ENCODE measurements at places on chromosomes 3 and 15.

GRCh38 chr3:178551916-178552321 lies 15.7 kb downstream of the KCNMB2 start:
- DNase-seq = no peak

DNA sequence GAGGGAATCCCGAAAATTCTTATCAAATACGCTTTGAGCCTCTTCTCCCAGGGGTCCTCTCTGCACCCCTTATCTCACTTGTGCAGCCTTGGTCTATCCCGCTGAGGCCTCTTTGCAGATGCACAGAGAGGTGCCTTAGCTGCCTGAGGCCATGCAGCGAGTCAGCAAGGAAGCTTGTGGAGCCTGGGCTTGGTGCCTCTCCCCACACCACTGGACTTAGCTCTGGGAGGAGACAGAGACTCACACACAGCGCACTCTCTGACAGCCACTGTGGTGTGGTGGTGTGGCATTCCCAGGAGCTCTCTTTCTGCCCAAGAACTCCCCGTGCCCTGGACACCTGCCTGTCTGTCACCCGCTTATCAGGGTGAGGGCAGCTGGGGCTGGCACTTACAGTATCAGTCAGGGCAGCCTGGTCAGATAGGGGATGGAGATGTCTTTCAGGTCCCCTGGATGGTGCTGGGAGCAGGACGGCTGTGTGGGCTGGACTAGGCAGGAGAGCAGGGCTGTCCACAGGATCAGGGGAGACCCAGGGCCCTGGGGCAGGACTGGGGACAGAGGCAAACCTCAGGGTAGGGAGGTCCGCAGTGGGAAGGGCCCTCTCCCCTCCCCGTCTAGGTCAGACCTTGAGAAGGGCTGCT lies 10.2 kb upstream of the LINGO1 start:
- no peak for DNase-seq

DNA sequence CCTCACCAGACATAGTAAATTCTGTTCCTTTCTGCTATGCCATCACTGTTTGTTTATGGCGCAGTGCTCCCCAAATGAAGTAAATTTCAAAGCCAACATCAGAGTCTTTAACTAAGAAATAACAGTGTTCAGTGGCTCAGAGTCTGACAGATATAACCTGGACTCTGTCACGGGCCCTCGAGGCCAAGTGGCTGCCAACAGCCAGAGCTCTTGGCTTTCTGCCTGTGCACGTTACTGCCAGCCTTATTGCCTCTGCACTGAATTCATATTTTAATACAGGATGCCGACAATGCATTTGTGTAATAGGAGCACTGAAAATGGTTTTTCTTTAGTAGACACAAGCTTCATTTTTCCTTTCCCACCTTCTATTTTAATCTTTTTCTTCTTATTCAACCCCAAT lies 219.9 kb downstream of the NLGN1 start:
- DNase-seq = no peak

GRCh38 chr3:107428051-107428858 lies 51.0 kb downstream of the CCDC54 start:
- no peak for DNase-seq

DNA sequence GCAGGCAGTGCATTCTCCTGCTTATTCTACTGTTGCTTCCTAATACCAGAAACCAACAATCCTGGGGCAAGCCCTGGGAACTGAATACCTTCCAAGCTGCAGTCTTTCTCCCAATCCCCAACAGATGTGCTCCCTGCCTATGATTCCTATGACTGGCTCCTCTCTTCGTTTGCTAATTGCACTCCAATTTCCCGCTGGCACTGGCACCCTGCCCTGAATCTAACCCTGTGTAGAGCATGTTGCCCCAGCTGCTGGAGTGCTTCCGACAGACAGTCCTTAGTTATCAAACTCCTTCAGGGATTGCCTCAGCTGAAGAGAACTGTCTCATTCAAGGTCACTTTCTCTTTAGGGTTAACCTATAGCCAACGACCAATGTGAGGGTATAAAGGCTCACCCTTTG lies 214.1 kb downstream of the NECTIN3 start:
- DNase-seq = no peak

DNA sequence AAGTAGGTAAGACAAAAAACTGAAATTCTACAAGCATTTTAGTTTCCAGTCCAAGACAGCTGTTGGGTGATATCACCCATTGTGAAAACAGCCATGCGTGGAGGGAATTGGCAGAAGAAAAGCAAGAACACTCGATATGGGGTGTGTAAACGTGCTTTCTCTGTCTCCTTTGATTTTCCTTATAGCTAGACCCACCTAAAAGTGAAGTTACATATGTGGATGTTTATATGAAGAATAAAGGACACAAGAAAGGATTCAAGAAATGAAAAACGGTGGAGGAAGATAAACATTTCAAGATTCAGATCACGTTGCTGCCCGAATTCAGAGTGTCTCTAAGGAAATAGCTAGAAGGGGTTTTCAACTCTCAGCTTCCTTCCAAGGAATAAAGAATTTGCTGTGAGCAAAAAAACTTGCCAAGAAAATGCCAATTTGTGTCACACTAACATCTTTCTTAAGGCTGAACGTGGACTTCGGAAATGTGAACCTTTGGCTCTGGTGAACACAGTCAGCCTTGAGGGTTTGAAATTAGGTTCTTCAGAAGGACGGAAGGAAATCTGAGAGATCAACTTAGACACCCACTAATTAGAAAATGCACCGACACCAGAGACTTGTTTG lies 269.0 kb upstream of the ADAMTS9 start:
- DNase-seq = no peak

DNA sequence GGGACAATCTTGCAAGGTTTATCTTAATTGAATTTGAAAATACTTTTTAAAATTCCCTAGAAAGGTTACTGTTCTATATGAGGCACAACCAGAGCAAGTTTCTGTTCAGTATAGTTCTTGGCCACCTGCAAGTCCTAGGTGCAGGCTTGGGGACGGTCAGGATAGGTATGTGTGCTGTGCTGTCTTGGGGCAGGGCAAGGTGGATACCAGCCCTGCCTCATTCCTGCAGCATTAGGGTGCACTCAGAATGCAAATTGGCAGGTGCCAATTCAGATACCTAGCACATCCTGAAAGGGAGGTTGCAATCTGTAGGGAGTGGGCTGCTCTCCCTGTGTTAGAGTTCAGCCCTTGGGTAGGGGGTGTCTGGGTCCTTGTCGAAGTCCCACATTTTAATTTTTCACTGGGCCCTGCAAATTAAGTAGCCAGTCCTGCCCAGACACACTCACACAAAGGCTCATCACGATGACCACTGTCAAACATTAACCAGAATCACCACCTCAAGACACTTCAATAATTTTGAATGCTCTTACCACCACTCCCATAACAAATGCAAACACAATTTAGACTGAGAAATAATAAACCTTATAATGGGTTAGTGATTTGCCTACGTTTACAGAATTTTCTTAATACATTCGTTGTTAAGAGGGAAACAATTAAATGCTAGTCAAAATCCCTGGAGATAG lies 838.0 kb upstream of the NR2F2 start:
- no peak for DNase-seq

GRCh38 chr3:24763393-24763792 lies 268.7 kb upstream of the THRB start:
- DNase-seq = no peak

DNA sequence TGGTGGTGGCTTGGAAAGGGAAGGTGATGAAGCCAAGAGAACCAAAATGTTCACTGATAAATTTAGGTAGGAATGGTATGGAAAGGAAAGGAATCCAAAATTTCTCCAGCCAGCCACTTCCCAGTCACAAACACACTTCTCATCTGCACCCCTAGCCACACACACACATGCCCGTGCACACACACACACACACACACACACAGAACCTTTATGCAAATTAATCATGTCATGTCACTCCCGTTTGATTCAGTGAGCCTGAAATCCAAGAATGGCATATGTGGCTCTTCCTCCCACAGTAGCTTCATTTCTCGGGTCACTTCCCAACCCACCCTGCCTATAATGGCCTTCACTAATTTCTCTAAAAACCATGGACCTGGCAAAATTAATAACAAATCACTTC lies 3.1 kb upstream of the HLTF start:
- DNase-seq = no peak
